Prostate gland (tissue), 2 donors: ENCODE measurements at places on chromosomes 11 and 22.

DNA sequence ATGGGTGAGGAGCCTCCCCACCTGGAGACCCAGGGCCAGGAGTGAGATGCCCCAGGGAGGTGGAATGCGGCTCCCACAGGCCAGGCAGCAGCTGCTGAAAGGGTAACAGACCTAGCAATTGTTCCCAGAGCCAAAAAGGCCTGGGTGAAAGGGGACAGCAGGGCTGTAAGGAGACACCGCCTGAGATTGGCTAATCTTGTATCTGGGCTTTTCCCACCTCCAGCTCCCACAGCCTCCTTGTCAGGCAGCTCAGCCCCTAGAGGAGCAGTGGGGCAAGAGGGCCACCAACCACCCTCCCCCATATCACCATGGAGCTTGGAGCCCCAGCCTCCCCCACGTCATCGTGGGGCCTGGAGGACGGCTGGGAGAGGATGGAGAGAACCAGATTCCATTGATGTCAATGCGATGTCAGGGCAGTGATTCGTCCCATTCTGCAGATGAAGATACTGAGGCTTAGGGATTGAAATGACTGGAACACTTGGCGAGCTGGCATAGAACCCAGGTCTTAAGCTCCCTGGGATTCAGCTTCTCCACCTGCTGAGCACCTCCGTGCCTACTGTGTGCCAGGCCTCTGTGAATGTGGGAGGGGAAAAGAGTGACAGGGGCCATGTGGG is 2.9 kb upstream of the MGAT3 start:
- DNase-seq: no peak

DNA sequence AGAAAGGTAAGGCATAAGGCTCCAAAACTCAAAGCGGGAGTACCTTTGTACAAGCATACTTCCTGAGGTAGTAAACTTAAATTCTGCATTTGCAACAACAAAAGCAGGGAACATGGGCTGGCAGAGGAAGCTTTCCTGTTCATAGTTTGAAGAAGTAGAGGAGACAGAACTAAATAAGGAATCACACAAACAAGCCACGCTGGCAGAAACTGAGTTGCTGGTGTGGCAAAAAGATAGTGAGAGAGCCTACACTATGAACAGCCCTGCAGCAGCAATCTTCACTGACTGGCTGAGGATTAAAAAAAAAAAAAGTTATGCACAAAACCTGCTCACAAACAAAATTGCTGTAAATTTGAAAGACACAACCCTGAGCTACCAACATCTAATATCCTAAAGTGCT is 46.5 kb downstream of the FCHSD2 start:
- DNase-seq: peak; percentile 10

DNA sequence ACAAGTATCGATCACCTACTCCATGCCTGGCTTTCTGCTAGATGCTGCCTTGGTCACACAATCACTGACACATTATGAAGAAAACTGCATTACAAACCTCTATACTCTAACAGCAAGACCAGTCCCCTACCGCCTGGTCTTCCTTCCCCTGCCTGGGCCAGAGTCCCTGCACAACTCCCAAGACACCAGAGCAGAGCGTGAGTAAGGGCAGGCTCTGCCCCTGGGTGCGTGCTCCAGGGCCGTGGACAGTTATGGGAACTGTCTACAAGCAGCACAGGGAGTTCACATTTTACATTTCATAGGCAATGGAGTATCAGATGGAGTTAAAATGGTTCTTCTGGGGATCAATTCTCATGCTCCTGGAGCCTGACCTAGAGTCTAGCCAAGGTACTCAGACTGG is 6.5 kb downstream of the FZD4 start:
- no peak for DNase-seq

- DNase-seq: no peak
These were observed 58.1 kb upstream of the PPP6R3 start for GRCh38 chr11:68402355-68403031.

DNA sequence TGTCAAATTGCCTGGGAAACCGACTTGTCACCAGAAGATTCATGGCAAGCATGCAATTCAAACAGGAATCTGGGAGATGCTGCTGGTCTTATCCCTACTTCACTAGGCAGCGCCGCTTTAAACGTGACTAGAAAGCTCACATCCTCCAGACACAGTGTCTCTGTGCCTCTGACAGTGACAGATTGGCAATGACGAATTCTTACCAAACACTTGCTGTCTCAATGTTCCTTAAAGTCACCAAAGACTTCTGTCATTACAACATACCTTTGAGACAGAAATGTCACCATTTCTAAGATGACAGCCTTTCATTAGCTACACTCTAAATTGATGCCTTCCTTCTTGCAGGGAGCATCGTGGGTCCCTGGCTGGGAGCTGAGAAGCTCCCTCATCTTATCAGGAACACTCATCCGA is 197.8 kb downstream of the CWF19L2 start:
- no peak for DNase-seq

- no peak for DNase-seq
These were observed 11.1 kb downstream of the SREBF2 start for GRCh38 chr22:41844036-41844435.

GRCh38 chr22:46212195-46212594 is 37.9 kb downstream of the CDPF1 start:
- no peak for DNase-seq

- DNase-seq: no peak
These were observed 334.9 kb downstream of the BRD1 start for GRCh38 chr22:49492741-49493251.

GRCh38 chr11:106624377-106624776 is 393.9 kb downstream of the GUCY1A2 start:
- DNase-seq: no peak

- no peak for DNase-seq
These were observed 3.9 kb upstream of the MUC15 start for GRCh38 chr11:26575946-26576345.
